ENCODE measurements at places on chromosomes 1 and 21.

- DNase-seq, result no peak
These were observed 4.6 kb downstream of the NTRK1 start for GRCh38 chr1:156865258-156865657.

DNA sequence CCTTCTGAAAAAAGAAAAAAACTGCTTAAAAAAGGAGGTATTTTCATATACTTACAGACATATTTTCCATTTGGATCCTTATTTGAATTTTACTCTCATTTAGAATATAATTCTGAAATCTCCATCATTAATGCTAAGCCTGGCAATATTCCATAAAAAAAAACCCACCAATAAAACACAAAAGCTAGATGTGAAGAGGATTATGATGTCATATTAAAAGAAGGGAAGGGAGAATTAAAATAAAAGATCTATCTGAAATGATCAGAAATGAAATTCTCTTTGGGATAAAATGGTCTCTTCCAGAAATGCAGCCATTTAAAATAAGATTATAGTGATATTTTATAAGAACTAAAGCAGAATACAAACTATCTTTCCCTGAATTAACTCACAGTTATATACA is 206.7 kb upstream of the CAMK1G start:
- no peak for DNase-seq

- DNase-seq, result no peak
These were observed 33.2 kb downstream of the ZBTB40 start for GRCh38 chr1:22484706-22485345.

DNA sequence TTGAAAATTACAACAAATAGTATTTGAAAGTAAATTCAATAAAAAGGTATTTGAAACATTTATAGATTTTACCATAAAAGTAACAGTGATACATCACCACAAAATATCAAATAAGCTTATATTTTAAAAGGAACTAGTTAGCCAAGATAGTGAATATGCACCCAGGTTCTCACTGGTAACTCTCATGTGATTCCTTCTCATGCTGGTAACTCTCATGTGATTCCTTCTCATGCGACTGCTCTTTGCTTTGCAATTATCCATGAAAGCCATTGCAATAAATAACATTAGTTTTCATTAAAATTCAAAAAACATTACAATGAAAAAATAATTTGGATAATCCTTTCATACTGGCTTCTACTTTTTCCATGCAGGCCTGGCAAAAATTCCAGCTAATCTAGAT is 75.4 kb downstream of the AHCTF1 start:
- no peak for DNase-seq

- DNase-seq, result no peak
These were observed 13.0 kb upstream of the LTN1 start for GRCh38 chr21:29005696-29006095.

DNA sequence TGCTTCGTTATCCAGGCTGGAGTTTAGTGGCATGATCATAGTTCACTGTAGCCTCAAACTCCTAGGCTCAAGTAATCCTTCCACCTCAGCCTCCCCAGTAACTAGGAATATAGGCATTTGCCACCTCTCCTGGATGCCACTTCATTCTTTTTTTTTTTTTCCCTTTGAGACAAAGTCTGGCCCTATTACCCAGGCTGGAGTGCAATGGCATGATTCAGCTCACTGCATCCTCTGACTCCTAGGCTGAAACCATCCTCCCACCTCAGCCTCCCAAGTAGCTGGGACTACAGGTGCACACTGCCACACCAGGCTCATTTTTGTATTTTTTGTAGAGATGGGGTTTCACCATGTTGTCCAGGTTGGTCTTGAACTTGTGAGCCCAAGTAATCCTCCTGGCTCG is 19.3 kb downstream of the OSBPL9 start:
- no peak for DNase-seq

DNA sequence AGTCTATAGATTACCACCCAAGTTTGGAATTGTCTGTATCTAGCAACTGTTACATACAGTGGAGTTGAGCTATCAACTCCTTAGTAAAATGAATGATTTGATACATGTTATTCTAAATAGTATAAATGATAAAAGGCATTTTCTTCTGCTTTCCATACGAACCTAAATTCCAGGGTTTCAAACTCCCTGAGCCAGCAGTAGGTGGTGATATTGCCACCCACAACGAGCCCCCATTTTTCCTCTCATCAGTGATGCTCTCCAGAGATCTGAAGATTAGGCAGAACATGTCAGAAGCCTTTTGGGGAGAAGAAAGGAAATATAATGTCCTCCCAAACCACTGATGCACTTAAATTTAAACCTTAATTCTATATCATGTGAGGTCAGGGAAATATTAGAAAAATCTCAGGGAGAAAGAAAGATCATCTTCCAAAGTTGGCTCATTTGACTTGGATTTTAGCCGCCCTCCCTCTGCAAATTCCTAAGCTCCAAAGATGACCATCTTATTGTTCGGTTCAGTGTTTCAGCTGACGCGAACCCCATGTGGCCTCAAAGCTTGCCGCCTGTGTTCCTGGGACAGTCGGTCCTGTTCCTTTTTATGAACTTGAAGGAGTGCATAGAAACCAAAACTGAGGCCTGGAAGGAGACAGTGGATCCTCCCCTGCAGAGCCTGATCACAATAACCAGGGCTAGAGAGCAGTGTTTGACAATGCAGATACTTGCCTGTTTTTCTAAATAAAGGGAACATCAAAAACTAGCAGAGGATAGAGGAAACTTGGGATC is 2.3 kb downstream of the EVA1C start:
- DNase-seq, result no peak

DNA sequence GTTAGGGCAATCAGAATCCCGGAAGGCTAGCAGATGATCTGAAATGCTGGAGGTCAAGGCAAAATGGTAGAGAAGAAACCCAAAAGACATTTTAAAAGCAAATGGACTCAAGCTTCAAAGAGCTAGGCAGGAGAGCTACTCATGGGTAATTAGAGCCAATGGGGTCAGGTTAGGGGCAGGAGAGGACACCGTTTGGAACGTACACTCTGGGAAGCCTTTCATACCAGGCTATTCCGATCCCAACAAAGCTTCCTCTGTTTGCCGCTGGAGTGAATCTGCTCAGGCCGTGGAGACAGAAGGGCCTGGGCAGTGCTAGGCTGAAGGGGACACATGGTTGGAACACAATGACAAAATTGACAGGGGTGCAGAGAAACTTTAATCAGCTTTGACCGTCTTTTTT is 346.6 kb downstream of the RPS6KC1 start:
- DNase-seq, result no peak

DNA sequence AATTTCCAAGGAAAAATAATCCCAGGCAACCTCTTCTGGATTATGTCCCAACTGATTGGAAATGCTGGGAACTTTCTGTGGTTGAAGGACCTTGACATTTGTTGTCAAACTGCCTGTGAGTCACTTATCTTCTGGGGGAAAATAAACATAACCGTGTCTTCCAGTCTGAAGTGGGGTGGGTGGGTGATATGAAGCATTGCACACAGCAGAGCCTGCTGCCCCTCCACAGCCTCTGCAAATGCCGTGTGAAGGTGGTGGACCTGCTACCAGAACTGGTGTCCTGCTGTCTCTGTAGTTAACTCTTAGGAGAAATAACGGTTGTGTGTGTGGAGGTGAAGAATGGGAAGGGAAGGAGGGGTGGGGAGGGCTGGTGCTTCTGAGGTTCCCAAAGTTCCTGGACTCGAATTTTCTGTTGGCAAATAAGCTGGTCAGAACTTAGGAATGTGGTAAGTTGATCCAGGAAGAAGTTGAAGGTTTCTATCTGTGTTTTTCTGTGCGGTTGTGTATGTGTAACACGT is 23.2 kb downstream of the GALNT2 start:
- no peak for DNase-seq

GRCh38 chr21:40057331-40057730 is 190.1 kb downstream of the PCP4 start:
- DNase-seq, result no peak

GRCh38 chr1:47659146-47659545 is 221.3 kb downstream of the FOXD2 start:
- DNase-seq, result no peak

All from activated naive CD8-positive, alpha-beta T cell treated with anti-CD3 and anti-CD28 coated beads for 36 hours (primary cell).